Activated T-helper 1 cell treated with anti-CD3 and anti-CD28 coated beads, Interleukin-12 subunit alpha, Interleukin-12 subunit beta, Interleukin-2, Interleukin-4 antibody, amounts not matched to agents 30 ng/mL and 10 ng/mL and 1 ng/mL, durations not matched to agents 14 hours and 24 hours and 36 hours (primary cell): ENCODE measurements at places on chromosomes 6 and 20. TPM values are rescaled to one million over a fixed set of nuclear protein-coding genes. Genes with fewer than 3 reads are reported as not detected.

DNA sequence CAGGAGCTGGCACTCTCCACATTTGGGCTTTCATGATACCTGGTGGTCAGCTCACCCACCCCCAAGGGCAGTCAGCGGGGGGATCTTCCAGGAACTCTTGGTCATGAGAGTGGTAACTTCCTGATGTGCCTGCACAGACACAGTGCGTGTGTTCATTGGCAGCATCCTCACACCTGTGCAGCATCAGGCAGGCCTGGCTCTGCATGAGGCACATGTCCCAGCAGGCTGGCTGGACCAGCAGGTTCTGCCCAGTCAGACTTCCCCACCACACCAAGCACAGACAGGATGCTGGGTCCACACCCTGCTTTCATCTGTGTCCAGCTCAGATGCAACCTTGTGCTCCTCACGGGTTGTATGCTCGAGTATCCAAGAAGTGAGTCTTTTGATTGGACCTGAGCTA is 15.7 kb upstream of the UNC93A start:
- no peak overlapping the region for H3K27ac ChIP-seq
- peaks cover 7% of the 10 kb centered on the region for H3K27me3 ChIP-seq
- H3K4me3 ChIP-seq = no peak overlapping the region
- no peaks in the 10 kb centered on the region for H3K4me1 ChIP-seq
- no peak for DNase-seq

- H3K27me3 ChIP-seq = peaks cover 13% of the 10 kb centered on the region
- H3K36me3 ChIP-seq = no peaks in the 10 kb centered on the region
- no peak overlapping the region for H3K4me3 ChIP-seq
These were observed 145.8 kb downstream of the MRPL14 start for GRCh38 chr6:43981363-43981990.

GRCh38 chr20:32664012-32664677 is 9.6 kb downstream of the C20orf203 start:
- no peak for DNase-seq
- no peak overlapping the region for H3K4me3 ChIP-seq
- H3K4me1 ChIP-seq = no peaks in the 10 kb centered on the region
- H3K36me3 ChIP-seq = no peaks in the 10 kb centered on the region
- H3K27me3 ChIP-seq = peaks cover 5% of the 10 kb centered on the region

- H3K4me1 ChIP-seq = peaks cover 38% of the 10 kb centered on the region
- H3K4me3 ChIP-seq = peak overlapping the region; percentile 83
- peaks cover 18% of the 10 kb centered on the region for H3K36me3 ChIP-seq
- H3K27ac ChIP-seq = peak overlapping the region; percentile 58
- DNase-seq = no peak
- no peaks in the 10 kb centered on the region for H3K27me3 ChIP-seq
These were observed 544 bp upstream of the KHDC1 start for GRCh38 chr6:73263570-73263909.

- H3K4me3 ChIP-seq = no peak overlapping the region
- peaks cover 31% of the 10 kb centered on the region for H3K4me1 ChIP-seq
- H3K27ac ChIP-seq = no peak overlapping the region
These were observed 141.1 kb downstream of the CD164 start for GRCh38 chr6:109241199-109241598.

DNA sequence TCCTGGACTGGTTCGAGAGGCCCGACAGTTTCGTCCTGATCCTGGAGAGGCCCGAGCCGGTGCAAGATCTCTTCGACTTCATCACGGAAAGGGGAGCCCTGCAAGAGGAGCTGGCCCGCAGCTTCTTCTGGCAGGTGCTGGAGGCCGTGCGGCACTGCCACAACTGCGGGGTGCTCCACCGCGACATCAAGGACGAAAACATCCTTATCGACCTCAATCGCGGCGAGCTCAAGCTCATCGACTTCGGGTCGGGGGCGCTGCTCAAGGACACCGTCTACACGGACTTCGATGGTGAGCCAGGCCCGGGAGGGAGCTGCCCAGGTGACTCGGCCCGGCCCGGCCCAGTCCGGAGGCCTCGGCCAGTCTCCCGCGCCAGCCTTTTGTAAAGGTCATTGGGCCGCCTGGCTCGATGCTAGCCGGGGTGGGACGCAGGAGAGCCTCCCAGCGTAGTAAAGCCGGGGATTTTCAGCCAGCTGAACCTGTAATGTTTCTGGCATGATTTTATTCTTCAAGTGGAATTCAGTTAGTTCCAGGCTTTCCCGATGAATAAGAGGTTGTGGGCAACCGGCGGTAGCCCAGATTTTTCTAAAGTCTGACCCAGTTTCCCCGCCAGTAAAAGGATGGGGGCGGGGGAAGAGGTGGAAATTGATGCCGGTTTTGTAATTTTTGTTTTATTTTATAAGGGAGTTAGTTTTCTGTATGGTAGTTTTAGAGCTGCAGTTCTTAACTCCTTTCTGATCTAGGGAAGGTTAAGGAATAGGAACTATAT is 1.4 kb downstream of the PIM1 start:
- peaks cover 2% of the 10 kb centered on the region for H3K27me3 ChIP-seq
- peak overlapping the region; percentile 91 for H3K27ac ChIP-seq
- peak; percentile 28 for DNase-seq

- peaks cover 32% of the 10 kb centered on the region for H3K27me3 ChIP-seq
- no peak overlapping the region for H3K27ac ChIP-seq
- peaks cover 3% of the 10 kb centered on the region for H3K36me3 ChIP-seq
- H3K4me1 ChIP-seq = no peaks in the 10 kb centered on the region
- no peak for DNase-seq
These were observed 1.9 kb downstream of the PTK7 start for GRCh38 chr6:43077981-43078511.

POLR1C gene
- 85.8 and 98.0 TPM in 2 replicates for total RNA-seq

DNA sequence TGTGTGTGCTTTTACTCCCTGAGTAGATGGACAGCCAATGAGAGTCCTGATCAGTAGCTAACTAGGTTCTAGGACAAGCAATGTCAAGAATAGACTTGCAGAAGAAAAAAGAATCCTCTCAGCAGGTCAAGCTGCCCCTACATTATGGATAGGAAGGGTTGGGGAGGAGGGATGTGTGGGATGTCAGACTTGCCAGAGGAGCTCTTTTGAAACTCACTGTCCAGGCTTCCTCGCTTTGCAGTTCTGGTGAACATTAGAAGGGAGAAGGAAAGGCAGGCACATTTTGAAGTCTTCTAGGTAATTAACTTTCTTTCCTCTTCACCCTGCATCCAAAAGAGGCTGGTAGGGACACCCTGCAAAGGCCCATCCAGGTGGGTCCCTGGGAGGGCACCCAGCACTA is 48.7 kb downstream of the SYNE1 start:
- H3K36me3 ChIP-seq = no peaks in the 10 kb centered on the region
- no peak overlapping the region for H3K27ac ChIP-seq
